ENCODE measurements at places on chromosomes 4 and X. TPM values are rescaled to one million over a fixed set of nuclear protein-coding genes. Genes with fewer than 3 reads are reported as not detected.

GRCh38 chrX:132520792-132521191 lies 32.0 kb upstream of the MBNL3 start:
- DNase-seq = no peak

GRCh38 chrX:9207142-9207541 lies 173.2 kb upstream of the FAM9B start:
- DNase-seq = no peak

GRCh38 chrX:155334486-155335336 lies at the start of gene CLIC2:
CLIC2 (minus strand) TSS chrX:155334614; CDS start chrX:155334427, 187 bp downstream.
- no peak for DNase-seq

GRCh38 chrX:48459483-48459882 lies 10.6 kb downstream of the SLC38A5 start:
- no peak for DNase-seq

DNA sequence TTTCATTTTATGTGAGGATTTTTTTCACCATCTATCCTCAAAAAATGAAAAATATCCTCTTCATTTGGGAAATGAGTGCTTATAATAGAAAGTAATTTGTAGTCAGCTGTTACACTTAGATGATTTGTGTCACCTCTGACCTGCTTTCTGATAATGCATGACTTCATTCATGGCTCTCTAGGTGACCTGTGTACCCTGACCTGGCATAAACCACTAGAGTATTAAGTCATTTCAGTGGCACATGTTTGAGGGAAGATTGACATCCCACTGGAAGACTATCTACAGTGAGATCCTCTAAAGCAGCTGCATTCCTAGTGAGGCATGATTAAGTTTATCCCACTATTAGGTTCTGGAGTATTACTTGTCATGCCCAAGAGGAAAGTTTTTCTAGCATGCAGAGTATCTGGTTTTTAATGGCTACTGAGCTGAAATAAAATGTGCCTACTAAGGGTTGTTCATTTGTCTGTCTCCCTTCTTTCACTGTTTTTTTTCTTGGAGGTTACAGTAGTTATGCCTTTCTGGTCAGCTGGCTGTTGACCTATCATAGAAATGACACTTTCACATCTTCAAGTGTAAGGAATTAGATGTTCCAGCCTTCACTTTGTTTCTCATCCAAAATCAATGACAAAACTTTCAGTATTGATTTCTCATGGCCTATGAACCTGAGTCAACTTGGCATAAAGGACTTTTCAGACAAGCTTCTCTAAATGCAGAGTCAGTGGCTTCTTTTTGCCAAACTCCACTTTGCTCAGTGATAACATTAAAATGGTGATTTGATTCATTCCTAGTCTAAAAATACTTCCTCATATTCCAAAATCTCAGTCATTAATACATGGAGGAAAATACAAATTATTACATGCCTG lies 33.1 kb downstream of the TET2 start:
- no peak for DNase-seq

GRCh38 chrX:47958761-47959342 lies 44.9 kb downstream of the ZNF182 start:
- no peak for DNase-seq

- peak; percentile 21 for DNase-seq
Observed at GRCh38 chrX:13397878-13398818, 78.3 kb upstream of the ATXN3L start.

GRCh38 chr4:58048491-58048890 lies 938.3 kb upstream of the IGFBP7 start:
- DNase-seq = no peak

DNA sequence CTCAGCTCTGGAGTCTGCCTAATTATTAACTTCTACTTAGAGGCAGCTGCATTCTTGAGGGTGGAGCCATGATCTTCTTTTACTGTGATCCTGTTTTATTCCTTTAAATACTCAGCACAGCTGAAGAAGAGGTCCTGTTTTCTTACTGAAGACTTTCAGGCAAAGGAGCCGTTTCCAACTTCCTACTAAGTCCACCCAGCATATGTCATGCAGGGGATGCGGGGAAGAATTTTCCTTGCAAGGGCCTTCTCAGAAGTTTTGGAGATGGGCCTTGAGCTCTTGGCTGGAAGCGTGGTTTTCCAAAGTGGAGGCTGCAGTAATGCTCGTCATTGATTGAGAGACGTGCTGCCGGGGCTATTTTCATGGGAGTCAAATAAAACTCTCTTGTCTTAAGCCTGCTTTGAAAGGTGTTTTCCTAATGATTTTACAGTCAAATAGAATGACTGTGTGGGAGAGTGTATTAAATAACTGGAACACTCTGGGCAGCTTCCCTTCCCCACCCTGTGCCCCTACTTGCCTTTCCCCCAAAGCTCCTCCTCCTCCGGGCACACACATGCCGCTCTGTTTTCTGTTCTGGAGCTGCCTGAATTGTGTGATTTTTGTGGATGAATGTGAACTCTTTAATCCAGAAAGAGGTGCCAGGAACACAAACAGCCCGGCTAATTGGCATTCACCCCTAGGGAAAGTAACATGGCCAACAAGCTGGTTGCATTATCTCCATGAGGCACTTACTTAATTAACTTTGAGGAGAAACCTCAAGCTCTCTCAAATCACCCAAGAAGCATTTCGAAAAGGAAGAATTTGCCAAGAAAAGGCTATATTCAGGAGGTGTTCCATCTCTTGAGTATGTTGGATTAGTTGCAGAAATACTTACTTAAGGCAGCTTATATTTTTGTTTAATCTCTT lies 28.1 kb downstream of the FGF2 start:
- DNase-seq = no peak

DNA sequence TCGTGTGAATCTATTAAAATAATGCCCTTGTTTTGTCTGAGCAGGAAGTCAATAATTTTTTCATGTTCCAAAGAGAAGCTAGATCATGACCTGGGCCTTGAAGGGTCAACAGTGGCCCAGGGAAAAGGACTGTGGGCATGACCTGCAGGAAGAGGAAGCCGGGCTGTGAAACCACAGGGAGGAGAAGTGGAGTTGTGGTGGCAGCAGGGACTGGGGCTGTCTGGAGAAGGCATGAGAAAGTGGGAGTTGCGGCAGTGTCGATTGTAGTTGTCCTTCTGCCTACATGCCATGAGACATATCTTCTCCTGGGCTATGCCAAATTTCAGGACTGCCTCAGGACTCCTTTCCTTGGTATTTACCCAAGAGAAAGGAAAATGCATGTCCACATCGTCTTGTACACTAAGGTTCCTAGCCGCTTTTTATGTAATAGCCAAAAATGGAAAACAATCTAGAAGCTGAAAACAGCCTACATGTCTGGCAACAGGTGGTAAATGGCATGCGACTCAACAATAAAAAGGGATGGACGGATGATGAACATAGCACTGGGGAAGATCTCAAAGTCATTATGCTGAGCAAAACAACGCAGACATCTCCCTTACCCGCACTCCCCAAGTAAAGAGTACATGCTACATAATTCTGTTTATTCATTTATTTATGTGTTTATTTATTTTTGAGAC lies 13.6 kb upstream of the PTTG2 start:
- DNase-seq = no peak

DNA sequence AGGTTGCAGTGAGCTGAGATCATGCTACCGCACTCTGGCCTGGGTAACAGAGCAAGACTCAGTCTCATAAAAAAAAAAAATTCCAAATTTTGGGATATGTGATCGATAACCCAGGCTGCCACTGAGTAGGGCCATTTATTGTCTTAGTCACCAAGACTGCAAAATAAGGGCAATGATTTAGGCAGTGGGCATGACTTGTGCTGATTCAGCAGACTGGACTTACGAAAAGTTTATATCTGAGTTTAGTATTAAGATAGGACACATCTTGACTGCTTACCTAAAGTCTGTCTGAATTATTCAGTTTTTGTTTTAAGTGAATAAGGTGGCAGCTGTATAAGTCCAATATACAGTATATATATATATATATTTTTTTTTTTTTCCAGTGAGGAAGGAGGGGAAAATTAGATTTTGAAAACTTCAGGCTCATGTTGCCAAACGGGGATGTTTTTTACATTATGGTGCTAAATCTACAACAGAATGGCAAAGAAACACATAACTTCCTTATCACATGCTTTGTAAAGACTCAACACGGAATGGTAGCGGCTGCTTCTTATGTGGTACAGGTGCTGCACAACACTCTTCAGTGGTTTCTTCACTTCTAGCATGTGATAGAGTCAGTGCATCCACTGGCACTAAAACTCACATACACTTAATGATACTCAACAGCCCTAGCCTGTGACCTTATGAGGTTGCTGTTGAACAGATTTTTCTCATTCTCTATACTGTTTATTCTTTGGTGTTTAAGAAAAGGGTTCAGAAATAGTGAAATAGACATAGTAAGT lies 6.5 kb downstream of the TEX13D start:
- no peak for DNase-seq

- no peak for DNase-seq
Observed at GRCh38 chrX:42955349-42955748, 177.4 kb upstream of the PPP1R2C start.

DNA sequence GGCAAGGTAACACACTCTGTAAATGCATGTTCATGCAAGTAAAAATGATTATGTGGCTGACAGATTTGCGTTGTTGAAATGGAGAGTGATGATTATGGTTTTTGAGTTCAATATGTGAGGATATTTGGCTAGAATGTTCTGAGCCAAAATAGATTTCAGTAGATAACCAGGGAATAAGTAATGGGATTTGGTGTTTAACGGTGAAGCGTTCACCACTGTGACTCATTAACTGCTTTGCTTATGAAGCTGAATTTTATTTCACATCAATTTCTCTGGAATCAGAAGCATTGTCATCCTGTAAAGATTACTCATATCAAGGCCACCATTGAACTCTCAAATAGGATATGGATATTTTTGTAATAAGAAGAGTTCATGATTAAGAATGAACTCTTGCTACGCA lies 11.7 kb downstream of the AFP start:
- no peak for DNase-seq

- no peak for DNase-seq
Observed at GRCh38 chr4:138999666-139000065, 15.9 kb upstream of the NOCT start.

GRCh38 chrX:134932528-134933217 lies 58.1 kb upstream of the SMIM10 start:
- no peak for DNase-seq

GRCh38 chr4:85491527-85491926 lies 16.6 kb downstream of the ARHGAP24 start:
- no peak for DNase-seq

DNA sequence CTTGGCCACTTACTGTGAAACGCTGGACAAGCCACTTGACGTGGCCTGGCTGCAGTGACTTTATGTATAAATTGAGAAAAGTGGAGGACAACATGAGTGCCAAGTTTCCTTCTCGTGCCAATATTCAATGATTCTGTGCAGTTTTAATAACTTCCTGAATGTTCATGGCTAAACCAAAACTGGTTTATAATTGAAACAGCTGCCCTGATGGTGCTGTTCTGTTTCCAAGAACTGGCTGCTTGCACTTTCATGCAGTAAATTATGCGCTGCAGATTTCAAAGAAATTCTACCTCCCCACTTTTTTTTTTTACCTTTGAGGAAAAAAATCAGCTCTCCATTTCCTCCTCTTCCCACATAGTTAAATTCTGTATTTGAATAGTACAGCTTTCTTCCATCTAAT lies 205.2 kb upstream of the CASK start:
- no peak for DNase-seq

DNA sequence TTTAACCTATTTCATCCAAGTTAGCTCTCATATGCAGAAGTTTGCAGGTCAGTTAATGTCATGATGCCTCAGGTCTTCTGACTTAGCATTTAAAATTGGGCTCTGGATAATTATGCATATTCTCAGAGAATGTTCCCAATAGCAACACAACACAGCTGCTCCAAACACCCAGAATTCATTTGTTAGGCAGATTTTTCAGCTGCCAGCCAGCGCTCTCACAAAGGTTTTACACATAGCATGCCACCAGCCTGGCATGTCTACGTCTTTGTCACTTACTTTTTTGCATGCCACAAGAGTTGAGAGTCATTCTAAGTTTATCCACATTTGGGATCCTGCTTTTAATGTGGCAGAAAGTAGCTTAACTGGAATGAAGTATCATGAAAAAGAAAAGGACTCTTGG lies 84.8 kb downstream of the LIMCH1 start:
- no peak for DNase-seq

DNA sequence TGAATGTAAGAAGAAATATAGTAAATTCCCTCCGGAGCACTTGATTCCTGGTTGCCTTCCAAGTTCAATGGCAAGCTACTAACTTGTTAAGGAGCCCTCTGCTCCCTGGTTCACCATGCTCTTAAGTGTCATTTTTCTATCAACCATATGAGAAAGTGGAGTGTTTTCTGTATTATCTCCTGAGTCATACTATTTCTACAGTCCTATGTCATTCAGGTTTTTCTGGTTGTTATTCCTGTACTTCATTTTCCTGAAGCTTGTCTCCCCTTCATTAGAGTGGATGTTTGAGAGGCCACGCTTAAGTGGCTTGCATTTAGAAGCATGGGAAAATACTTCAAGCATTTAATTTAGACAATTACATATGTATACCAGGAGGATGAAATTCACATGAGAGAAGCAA lies 14.7 kb upstream of the EPGN start:
- DNase-seq = no peak

GRCh38 chr4:110641218-110641617 lies 18.3 kb upstream of the PITX2 start:
- no peak for DNase-seq

- DNase-seq = no peak
Observed at GRCh38 chrX:53330331-53330730, 48.9 kb upstream of the IQSEC2 start.

GRCh38 chr4:158805635-158806471 lies 37.0 kb downstream of the FNIP2 start:
- no peak for DNase-seq

- DNase-seq = no peak
Observed at GRCh38 chrX:103274284-103274683, 2.3 kb downstream of the TCEAL5 start.

GRCh38 chr4:89549907-89550306 lies 242.3 kb upstream of the GPRIN3 start:
- DNase-seq = no peak

- no peak for DNase-seq
Observed at GRCh38 chrX:43758044-43758443, 101.9 kb downstream of the MAOA start.

GRCh38 chr4:186161138-186161537 lies 30.2 kb upstream of the CYP4V2 start:
- peak; percentile 39 for DNase-seq

- DNase-seq = peak; percentile 80
Observed at GRCh38 chr4:121706595-121707021, 9.8 kb upstream of the ANXA5 start.

GRCh38 chr4:83281307-83281706 lies 3.3 kb downstream of the COQ2 start:
- no peak for DNase-seq

GAB3 gene
- 10.5 TPM for total RNA-seq

TRAPPC2 gene
- total RNA-seq = 21.0 TPM

OPRPN gene
- total RNA-seq = not detected

LRIT3 gene
- total RNA-seq = 0.10 TPM

NAA11 gene
- not detected for total RNA-seq

CAPN6 gene
- not detected for total RNA-seq

CFAP299 gene
- total RNA-seq = not detected

ZCCHC18 gene
- 1.6 TPM for total RNA-seq

TCEAL8 gene
- total RNA-seq = 41.9 TPM

SCFD2 gene
- 12.6 TPM for total RNA-seq

RNF175 gene
- total RNA-seq = not detected

AGTR2 gene
- not detected for total RNA-seq

ARMCX1 gene
- 0.45 TPM for total RNA-seq
